ENCODE measurements at places on chromosomes 4 and X.

- no peak for DNase-seq
Measured at GRCh38 chrX:2251211-2251610, 249.6 kb downstream of the DHRSX start.

DNA sequence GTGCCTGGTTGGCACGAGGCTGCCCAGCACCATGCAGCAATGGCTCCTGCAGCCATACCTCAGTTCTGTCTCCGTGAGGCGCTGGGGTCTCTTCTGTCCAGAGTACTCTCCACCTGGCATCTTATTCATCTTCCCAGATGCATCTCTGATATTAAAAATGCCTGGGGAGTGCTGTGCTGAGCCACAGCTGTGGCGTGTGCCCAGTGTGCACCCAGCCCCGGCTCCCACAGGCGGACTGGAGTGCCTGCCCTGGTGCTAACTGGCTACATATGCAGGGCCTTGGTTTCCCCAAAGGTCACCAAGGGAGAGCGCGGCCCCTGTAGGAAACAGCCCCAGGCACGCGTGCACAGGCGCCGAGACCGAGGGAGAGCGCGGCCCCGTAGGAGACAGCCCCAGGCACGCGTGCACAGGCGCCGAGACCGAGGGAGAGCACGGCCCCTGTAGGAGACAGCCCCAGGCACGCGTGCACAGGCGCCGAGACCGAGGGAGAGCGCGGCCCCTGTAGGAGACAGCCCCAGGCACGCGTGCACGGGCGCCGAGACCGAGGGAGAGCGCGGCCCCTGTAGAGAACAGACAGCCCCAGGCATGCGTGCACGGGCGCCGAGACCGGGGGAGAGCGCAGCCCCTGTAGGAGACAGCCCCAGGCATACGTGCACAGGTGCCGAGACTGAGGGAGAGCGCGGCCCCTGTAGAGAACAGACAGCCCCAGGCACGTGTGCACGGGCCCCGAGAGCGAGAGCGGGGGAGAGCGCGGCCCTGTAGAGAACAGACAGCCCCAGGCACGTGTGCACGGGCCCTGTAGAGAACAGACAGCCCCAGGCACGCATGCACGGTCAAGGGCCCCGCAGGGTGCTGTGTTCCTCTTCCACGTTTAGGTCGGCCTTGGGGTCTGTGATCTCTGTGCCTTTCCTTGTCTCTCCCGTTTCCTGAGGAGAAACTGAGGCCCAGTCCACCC, 14.5 kb downstream of the TMEM175 start:
- no peak for DNase-seq

GRCh38 chr4:98603683-98604521, 54.5 kb downstream of the TSPAN5 start:
- no peak for DNase-seq

- no peak for DNase-seq
Measured at GRCh38 chrX:110847334-110847733, 51.7 kb upstream of the CHRDL1 start.

DNA sequence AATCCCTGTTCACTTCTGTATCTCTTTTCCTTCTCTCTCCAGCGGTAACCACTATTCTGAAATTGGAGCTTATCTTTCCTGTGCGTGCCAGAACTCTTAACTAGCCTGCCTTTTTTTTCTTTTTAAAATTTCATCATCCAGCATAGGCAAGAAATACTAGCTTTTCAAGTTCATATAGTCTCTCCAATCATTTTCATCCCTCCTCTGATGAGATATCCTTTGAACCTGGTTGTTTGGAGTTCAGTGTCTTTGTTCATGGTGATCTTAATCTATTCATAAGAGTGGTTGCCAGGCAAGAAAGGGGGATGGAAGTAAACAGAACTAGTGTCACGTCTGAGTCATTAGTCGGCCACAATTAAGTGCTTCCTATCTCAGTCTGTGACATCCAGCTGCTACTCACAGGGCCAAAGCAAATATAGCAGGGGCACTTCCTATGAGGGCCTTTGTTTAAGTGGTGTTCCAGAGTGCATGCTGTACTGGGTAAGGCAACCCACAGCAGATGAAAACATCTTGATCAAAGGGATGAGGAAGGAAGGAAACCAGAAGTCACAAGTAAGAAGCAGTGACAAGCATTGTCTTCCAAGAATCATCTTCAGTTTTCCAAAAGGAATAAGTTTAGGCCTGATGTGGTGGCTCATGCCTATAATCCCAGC, 56.4 kb upstream of the XIAP start:
- DNase-seq, result no peak

DNA sequence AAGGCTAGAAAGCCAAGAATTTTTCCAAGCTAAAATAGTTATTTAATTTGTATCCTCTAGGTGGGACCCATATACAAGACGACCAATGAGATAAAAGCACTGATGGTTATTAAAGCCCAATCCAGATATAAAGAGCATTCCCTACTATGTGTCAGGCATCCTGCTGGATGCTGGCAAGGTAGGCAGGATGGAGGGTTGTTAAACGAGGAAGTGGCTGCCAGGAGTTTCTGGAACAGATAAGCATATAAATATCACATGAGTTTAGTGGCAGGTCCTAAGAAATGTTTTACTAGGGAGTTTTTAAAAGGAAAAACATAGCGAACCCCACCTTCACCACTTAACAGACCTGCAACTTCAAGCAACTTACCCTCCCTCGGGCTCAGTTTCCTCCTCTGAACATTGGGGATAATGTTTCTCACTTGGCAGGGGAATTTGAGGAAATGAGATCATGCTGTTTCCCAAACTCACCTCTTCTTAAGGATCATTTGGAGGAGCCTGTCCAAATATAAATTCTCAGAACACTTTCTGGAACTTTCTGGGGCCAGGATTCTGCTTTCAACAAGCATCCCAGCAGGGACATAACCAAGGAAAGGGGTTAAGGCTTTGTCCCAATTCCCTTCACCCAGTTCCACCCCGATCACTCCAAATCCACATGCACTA, 94.3 kb upstream of the LDB2 start:
- DNase-seq, result no peak

DNA sequence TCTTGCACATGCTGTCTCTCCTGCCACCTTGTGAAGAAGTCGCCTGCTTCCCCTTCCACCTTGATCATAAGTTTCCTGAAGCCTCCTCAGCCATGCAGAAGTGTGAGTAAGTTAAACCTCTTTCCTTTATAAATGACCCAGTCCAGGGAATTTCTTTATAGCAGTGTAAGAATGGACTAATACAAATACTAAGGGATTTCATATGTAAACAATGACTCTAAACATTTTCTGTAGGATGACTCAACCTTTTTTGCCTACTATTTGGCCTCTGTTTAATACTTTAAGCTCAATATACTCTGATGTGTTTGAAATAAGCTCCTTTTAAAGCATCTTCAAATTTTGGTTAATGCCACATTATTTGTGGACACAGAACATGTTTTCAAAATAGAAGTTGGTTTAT, 813.5 kb upstream of the SLIT2 start:
- no peak for DNase-seq

- DNase-seq, result no peak
Measured at GRCh38 chr4:151395873-151396272, 13.1 kb upstream of the FHIP1A start.

DNA sequence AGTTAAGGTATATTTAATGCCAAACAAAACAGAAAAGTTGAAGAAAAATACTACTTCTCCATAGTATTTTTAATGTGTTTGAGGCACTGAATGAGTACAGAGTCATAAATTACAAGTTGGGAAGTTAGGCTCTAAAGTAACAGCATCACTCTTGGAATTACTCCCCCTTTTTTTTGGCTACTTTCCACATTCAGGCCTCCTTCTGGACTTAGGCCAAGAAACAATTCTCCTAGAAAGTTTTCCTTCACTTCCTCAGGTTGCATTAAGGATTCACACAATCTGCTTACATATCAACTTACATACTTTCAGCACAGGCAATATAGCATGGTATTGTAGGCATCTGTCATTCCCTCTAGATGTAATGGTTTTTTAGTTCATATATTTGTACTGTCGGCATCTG, 52.1 kb downstream of the TMEM165 start:
- DNase-seq, result no peak

GRCh38 chrX:80602036-80602860, 182.0 kb downstream of the TENT5D start:
- no peak for DNase-seq

- no peak for DNase-seq
Measured at GRCh38 chr4:39732728-39733127, 34.8 kb downstream of the UBE2K start.

GRCh38 chr4:105548483-105548882, 3.9 kb upstream of the ARHGEF38 start:
- no peak for DNase-seq

DNA sequence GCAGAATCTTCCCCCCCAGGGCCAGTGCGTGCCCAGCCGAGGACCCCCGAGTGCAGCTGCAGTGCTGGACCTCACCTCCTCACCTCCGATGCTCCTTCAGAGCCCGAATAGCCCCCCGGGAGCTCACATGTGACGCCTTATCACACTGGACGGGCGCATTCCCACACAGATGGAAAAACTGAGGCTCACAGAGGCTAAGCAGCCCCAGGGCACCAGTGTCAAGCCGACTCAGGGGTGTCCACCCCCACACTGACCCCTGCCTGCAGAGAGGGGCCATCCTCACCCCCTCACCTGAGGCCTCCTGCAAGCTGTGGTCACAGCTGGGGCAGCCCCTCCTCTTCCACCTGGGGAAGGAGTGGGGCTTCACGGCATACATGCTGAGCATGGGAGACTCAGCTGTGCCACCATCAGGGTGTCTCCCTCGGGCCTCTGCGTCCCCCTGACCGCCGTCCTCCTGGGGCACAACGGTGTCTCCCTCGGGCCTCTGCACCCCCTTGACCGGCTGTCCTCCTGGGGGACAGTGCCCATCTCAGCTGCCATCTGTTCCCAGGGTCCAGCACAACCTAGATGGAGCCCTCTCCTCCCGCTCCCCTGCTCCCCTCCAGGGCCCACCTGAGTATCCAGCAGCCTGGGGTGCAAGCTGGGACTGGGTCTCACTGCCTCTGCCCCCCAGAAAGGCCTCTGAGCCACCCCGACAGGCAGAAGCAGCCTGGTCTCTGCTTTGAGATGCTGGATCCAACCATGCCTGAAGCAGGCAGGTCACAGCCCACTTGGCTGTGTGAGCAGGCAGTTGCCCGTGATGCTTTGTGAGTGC, 85.3 kb upstream of the NKX1-1 start:
- DNase-seq, result no peak
